Uterus (tissue), 4 donors: ENCODE measurements at places on chromosomes 16 and 17. TPM values are rescaled to one million over a fixed set of nuclear protein-coding genes. Genes with fewer than 3 reads are reported as not detected.

DNA sequence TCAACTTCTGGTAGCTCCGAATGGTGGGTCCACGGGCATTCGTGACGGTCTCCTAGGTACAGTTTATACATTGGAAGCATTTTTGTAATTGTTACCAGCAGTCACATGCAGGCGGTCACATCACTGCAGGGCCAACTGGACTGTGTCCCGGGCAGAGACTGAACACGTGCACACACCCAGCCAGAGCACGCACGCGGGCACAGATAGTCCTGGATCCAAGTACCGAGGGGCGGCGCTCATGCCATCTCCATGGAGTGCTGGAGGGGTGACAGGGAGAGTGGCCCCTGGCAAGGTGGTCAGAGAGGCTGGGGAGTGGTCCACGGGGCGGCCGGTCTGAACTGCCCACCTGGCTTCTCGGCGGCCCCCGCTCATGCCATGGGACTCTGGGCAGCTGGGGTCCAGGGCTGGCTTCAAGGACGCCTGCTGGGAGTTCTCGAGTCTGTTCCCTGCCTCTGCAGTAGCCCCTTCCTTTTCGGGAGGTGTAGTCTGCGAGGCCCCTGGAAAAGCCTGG lies 34.2 kb downstream of the BAIAP2 start:
- no peaks in the 10 kb centered on the region for H3K36me3 ChIP-seq
- H3K4me1 ChIP-seq = no peaks in the 10 kb centered on the region
- H3K27me3 ChIP-seq = no peaks in the 10 kb centered on the region
- no peak overlapping the region for H3K27ac ChIP-seq
- no peak overlapping the region for H3K4me3 ChIP-seq

The PNPO gene
- 29.4 TPM for total RNA-seq

DNA sequence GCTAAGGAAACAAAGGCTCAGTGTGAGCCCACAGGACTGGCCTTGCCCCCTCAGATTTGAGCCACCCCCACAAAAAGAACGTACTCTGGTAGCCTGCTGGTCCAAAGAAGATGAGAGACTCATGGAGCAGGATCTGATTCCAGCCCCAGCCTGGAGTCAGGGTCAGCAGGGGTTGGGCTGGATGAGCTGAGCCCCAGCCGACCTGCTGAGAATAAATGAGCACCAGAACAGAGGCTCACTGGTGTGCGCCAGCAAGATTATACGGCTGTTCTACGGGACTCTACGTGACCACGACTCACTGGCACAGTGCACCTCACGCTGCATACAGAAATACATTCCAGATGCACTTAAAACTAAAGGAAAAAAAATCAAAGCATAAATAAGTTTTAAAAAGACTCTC lies 186.0 kb upstream of the RPL38 start:
- no peaks in the 10 kb centered on the region for H3K27me3 ChIP-seq
- no peaks in the 10 kb centered on the region for H3K4me1 ChIP-seq
- no peak overlapping the region for H3K4me3 ChIP-seq
- no peak for DNase-seq
- no peaks in the 10 kb centered on the region for H3K36me3 ChIP-seq
- H3K27ac ChIP-seq = no peak overlapping the region

The WNT3 gene
- total RNA-seq = 0.90 TPM

- H3K27ac ChIP-seq = no peak overlapping the region
- no peaks in the 10 kb centered on the region for H3K27me3 ChIP-seq
- no peaks in the 10 kb centered on the region for H3K36me3 ChIP-seq
- H3K4me3 ChIP-seq = no peak overlapping the region
- DNase-seq = no peak
Observed at GRCh38 chr16:23724785-23725131, 11.7 kb upstream of the ERN2 start.

The SLC5A2 gene
- total RNA-seq = 0.83 TPM

- peak overlapping the region; percentile 91 for H3K27ac ChIP-seq
- H3K27me3 ChIP-seq = no peaks in the 10 kb centered on the region
- H3K36me3 ChIP-seq = no peaks in the 10 kb centered on the region
Observed at GRCh38 chr17:44780161-44780560, 21.4 kb downstream of the ADAM11 start.

GRCh38 chr16:85286066-85286831 lies 174.0 kb upstream of the CIBAR2 start:
- no peak overlapping the region for H3K27ac ChIP-seq
- DNase-seq = peak; percentile 58
- no peaks in the 10 kb centered on the region for H3K27me3 ChIP-seq
- peaks cover 5% of the 10 kb centered on the region for H3K4me1 ChIP-seq
- H3K4me3 ChIP-seq = no peak overlapping the region

The GLIS2 gene
- 6.4 TPM for total RNA-seq

DNA sequence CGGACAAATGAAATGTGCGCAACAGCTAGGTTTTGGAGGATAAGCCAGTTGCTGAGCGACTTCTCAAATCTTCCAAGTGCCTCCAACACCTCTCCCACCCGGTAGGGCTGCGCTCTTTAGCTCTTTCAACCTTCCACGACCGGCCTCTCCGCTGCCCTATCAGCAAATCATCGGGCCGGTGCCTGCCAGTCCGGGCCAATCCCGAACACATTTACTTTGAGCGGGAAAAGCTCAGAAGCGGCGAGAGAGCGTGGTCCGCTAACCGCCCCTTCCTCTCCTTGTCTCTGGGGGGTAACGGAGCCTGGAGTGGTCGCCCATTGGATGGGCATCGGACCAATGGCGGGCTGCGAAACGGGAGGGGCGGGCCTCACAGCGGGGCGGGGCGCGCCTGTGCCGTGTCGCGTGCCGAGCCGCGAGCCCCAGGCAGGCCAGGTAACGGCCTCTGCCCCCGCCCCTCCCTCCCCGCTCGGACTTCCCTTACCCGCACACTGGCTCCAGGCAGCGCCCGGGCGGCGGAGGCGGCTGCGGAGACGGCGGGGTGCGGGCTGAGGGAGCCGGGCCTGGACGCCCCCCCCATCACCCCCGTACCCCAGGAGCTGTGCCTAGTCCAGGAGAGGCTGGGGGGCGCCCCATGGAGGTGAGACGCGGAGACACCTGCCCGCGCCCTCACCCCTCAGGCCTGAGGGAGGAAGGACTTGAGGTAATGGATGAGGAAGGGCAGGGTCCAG lies at the start of gene MEIOC:
Gene MEIOC (plus strand): TSS at position 486 of the 728 bp plus-strand sequence. CDS start 146 bp downstream, at position 632.
- no peaks in the 10 kb centered on the region for H3K36me3 ChIP-seq
- H3K4me1 ChIP-seq = no peaks in the 10 kb centered on the region
- no peak for DNase-seq

The CDH15 gene
- total RNA-seq = not detected

GRCh38 chr17:8143581-8144400 lies 8.4 kb downstream of the PER1 start:
- peak; percentile 26 for DNase-seq
- no peaks in the 10 kb centered on the region for H3K27me3 ChIP-seq
- H3K27ac ChIP-seq = no peak overlapping the region
- H3K4me1 ChIP-seq = no peaks in the 10 kb centered on the region
- H3K4me3 ChIP-seq = no peak overlapping the region

GRCh38 chr17:77593081-77593480 lies 365.4 kb upstream of the TNRC6C start:
- H3K4me1 ChIP-seq = no peaks in the 10 kb centered on the region
- H3K36me3 ChIP-seq = no peaks in the 10 kb centered on the region
- no peak for DNase-seq
- H3K4me3 ChIP-seq = no peak overlapping the region
- no peaks in the 10 kb centered on the region for H3K27me3 ChIP-seq

The TNFSF13 gene
- total RNA-seq = 6.8 TPM

DNA sequence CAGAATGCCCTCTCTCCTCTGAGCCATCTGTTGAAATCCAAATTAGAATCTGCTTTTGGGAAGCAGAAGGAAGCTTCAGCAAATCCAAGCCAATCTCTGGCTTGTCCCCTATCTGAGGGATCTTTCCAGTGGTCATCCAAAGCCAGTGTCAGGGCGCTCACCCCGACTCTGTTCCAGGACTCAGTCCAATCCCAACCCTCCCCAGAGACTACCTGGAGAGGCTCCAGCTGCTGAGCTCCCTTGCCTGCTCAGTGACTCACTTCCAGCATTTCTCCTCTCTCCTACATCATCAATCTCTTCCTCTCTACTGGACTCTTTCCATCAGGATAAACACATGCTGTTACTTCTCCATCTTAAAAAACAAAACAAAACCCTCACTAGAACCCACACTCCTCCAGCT lies 2.4 kb downstream of the MATCAP1 start:
- peak; percentile 75 for DNase-seq
- H3K4me3 ChIP-seq = no peak overlapping the region
- H3K27ac ChIP-seq = peak overlapping the region; percentile 98

GRCh38 chr16:85266857-85267256 lies 154.6 kb upstream of the CIBAR2 start:
- no peak for DNase-seq
- no peaks in the 10 kb centered on the region for H3K4me1 ChIP-seq
- no peak overlapping the region for H3K4me3 ChIP-seq

DNA sequence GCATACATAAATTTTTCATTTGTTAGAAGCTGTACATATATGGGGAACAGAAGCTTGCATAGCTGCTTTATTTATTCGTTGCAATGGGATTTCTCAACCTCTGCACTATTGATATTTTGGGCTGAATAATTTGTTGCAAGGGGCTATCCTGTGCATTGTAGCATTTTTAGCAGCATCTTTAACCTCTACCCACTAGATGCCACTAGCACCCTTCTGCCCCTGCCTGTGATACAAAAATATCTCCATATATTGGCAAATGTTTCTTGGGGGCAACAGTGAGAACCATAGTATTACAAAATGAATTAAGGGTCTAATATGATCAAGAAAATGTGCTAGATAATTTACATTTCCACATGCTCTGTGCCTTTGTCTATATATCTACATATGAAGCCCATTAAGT lies 1401.0 kb downstream of the CDH11 start:
- H3K4me1 ChIP-seq = no peaks in the 10 kb centered on the region
- no peak overlapping the region for H3K4me3 ChIP-seq
- no peak overlapping the region for H3K27ac ChIP-seq
- DNase-seq = no peak

The KRTAP4-1 gene
- total RNA-seq = not detected

The ADGRG3 gene
- total RNA-seq = 1.0 TPM

DNA sequence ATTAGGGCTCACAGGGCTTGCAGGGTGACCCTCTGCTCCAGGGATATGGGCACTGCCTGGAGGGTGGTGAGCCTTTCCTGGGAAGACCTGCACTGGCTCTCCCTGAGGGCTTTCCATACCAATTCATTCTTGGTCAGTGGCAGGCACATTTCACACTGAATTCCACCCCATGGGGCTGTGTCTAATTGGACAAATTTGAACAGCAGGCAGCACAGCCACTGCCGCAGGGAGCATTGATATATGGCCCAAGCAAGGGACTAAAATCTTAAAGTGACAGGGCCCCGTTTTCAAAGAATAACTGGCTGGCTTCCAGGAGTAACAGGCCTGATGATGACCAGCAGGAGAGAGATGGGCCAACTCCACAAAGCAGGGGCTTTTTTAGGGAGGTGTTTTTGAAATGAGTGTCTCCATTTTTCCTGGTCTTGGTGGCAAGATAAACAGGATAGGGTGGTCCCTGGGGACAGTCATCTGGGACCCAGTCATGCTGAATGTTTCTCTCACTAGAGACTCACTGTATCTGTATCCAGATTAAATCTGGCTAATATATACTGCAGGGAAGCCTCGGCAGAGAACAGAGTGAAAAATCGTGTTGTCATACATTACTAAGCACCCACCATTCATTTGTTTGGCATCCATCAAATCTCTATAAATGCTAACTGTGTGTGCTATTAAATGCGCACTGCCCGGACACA lies 74.1 kb upstream of the TBX2 start:
- DNase-seq = no peak
- H3K4me3 ChIP-seq = no peak overlapping the region
- peak overlapping the region; percentile 16 for H3K27ac ChIP-seq
- H3K36me3 ChIP-seq = no peaks in the 10 kb centered on the region
- H3K27me3 ChIP-seq = no peaks in the 10 kb centered on the region
- peaks cover 4% of the 10 kb centered on the region for H3K4me1 ChIP-seq

The LDHD gene
- 1.3 TPM for total RNA-seq

- H3K36me3 ChIP-seq = no peaks in the 10 kb centered on the region
- no peak overlapping the region for H3K27ac ChIP-seq
- no peak for DNase-seq
- no peaks in the 10 kb centered on the region for H3K27me3 ChIP-seq
- H3K4me3 ChIP-seq = no peak overlapping the region
- no peaks in the 10 kb centered on the region for H3K4me1 ChIP-seq
Observed at GRCh38 chr17:11807606-11808005, 189.7 kb downstream of the ZNF18 start.

GRCh38 chr17:69218986-69219385 lies 9.6 kb downstream of the ABCA10 start:
- DNase-seq = no peak
- H3K4me3 ChIP-seq = no peak overlapping the region
- H3K4me1 ChIP-seq = no peaks in the 10 kb centered on the region
- no peak overlapping the region for H3K27ac ChIP-seq
- H3K36me3 ChIP-seq = no peaks in the 10 kb centered on the region
